ENCODE measurements at places on chromosomes 12 and 14.
A peak's percentile ranks its signal among the peaks of the same experiment; 100 is the strongest.

DNA sequence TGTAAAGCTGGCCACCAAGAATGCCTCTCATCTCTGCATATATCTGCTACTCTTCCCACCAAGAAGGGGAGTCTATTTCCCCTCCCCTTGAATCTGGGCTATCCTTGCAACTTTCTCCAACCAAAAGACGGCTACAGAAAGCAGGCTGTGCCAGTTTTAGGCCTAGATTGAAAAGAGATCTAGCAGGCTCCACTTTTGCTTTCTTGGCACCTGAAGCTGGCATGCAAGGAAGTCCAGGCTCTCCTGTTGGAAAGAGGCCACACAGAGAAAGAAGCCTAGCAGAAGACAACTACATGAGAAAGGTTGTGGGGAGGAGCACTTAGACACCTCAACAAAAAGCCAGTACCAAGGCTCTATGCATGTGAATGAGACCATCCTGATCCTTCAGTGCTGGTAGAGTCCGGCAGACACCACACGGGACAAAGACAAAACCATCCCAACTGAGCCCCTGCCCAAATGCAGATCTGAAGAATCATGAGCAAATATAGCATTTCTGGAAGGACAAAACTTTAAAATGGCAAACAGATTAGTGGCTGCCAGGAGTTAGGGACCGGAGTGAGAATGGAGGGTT lies 68.0 kb downstream of the SPPL3 start:
- no peak overlapping the region for H3K4me3 ChIP-seq
- H3K4me1 ChIP-seq: no peaks in the 10 kb centered on the region
- DNase-seq: no peak
- H3K36me3 ChIP-seq: no peaks in the 10 kb centered on the region
- H3K27ac ChIP-seq: no peak overlapping the region

GRCh38 chr12:42473561-42473960 lies 116.0 kb downstream of the PRICKLE1 start:
- H3K27ac ChIP-seq: no peak overlapping the region
- H3K27me3 ChIP-seq: no peaks in the 10 kb centered on the region
- DNase-seq: no peak
- H3K4me1 ChIP-seq: no peaks in the 10 kb centered on the region

GRCh38 chr12:68356060-68356695 lies 24.0 kb upstream of the MDM1 start:
- no peaks in the 10 kb centered on the region for H3K27me3 ChIP-seq
- H3K4me3 ChIP-seq: no peak overlapping the region
- H3K4me1 ChIP-seq: no peaks in the 10 kb centered on the region
- H3K27ac ChIP-seq: no peak overlapping the region
- DNase-seq: no peak

DNA sequence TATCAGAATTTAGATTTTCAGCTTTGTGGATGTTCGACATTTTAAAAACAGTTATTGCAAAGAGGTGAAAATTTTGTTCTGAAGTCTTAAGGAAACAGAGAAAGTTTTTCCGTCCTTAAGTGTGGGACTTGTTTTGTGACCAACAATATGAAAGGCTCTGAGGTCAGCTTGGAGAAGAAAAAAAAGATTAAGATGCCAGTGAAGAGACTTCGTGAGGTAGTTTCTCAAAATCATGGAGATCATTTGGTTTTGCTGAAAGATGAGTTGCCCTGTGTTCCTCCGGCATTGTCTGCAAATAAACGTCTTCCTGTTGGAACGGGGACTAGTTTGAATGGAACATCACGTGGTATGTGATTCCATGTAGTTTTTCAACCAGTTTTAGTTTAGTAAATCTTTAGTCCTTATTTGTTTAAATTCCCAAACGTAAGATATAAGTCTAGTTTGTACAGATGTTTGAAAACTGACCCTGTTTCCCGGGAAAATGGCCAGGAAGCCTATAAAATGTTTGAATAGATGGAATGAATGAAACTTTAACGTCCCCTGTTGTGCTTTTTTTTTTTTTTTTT lies 682 bp downstream of the KIAA0586 start:
- peak; percentile 18 for DNase-seq

- H3K27ac ChIP-seq: no peak overlapping the region
- no peak for DNase-seq
- no peaks in the 10 kb centered on the region for H3K27me3 ChIP-seq
- peaks cover 2% of the 10 kb centered on the region for H3K36me3 ChIP-seq
These were observed 46.5 kb downstream of the FBXO34 start for GRCh38 chr14:55317542-55318306.

- no peak overlapping the region for H3K27ac ChIP-seq
- no peak overlapping the region for H3K4me3 ChIP-seq
- no peaks in the 10 kb centered on the region for H3K4me1 ChIP-seq
- no peak for DNase-seq
- no peaks in the 10 kb centered on the region for H3K36me3 ChIP-seq
These were observed 1321.5 kb upstream of the FLRT2 start for GRCh38 chr14:84208451-84208850.

DNA sequence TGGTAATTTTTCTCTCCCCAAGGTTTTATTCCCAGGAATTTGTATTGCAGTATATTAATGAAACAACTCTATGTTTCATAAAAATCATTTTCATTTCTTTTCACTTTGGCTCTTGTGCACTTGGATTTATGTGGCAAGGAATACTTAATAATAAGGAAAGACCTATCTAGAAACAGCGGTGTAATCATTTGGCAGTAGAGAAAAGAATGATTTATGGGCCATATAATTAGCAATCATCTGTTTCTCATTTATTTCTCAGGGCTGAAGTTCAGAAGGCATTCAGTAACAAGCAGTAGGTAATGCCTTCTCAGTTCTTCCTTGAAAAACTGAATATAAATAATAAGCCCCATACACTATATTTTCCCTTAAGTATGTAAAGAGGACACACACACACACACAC lies 172.6 kb downstream of the ANO4 start:
- no peak overlapping the region for H3K4me3 ChIP-seq
- DNase-seq: no peak
- no peaks in the 10 kb centered on the region for H3K36me3 ChIP-seq
- H3K4me1 ChIP-seq: peaks cover 10% of the 10 kb centered on the region
- H3K27me3 ChIP-seq: no peaks in the 10 kb centered on the region

DNA sequence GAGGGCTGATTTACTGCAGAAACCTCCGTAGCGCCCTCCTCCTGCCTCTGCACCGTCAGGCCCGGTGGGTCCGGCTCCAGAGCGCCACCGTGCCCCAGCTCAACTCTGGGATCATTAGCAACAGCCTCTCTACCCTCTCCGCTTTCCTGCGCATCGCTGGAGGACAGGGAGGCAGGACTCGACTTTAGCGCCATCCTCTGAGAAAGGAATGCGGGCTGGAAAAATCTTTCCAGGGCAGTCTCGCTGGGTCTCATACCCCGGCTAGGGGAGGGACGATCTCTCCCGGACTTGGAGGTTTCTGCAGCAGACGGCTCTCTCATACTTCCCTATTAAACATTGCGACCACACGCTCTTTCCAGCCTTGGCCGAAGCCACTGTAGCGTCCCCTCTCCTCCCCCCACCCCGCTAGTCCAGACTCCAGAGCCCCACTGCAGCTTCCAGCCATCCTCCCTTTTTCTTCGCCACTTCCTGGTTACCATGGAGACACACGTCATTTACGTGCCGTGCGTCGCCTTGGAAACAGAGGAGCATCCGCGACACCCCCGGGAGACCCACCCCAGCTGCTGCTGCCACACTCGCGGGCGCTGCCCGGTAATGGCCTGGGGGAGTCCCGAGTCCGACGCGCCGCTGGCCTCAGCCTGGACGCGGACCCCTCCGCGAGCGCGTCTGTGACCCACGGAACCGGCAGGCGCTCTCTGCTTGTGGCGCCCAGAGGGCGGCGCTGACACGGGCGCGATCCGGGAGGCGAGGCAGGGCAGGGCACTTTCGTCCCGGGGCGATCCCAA lies at the start of gene CCDC184:
Gene CCDC184, plus strand, starts transcription at position 554 of the 785 bp plus-strand sequence. CDS start 479 bp downstream, outside the sequence.
- no peaks in the 10 kb centered on the region for H3K36me3 ChIP-seq
- peaks cover 31% of the 10 kb centered on the region for H3K27me3 ChIP-seq
- DNase-seq: no peak
- H3K4me1 ChIP-seq: peaks cover 4% of the 10 kb centered on the region

- no peaks in the 10 kb centered on the region for H3K4me1 ChIP-seq
- no peaks in the 10 kb centered on the region for H3K27me3 ChIP-seq
- no peak overlapping the region for H3K27ac ChIP-seq
- no peaks in the 10 kb centered on the region for H3K36me3 ChIP-seq
- peak overlapping the region; percentile 51 for H3K4me3 ChIP-seq
These were observed 108.5 kb upstream of the ESRRB start for GRCh38 chr14:76267322-76268046.

GRCh38 chr14:47392326-47392725 lies 283.1 kb downstream of the MDGA2 start:
- no peaks in the 10 kb centered on the region for H3K4me1 ChIP-seq
- no peak overlapping the region for H3K27ac ChIP-seq
- H3K4me3 ChIP-seq: no peak overlapping the region
- H3K27me3 ChIP-seq: no peaks in the 10 kb centered on the region
- no peak for DNase-seq
- no peaks in the 10 kb centered on the region for H3K36me3 ChIP-seq

DNA sequence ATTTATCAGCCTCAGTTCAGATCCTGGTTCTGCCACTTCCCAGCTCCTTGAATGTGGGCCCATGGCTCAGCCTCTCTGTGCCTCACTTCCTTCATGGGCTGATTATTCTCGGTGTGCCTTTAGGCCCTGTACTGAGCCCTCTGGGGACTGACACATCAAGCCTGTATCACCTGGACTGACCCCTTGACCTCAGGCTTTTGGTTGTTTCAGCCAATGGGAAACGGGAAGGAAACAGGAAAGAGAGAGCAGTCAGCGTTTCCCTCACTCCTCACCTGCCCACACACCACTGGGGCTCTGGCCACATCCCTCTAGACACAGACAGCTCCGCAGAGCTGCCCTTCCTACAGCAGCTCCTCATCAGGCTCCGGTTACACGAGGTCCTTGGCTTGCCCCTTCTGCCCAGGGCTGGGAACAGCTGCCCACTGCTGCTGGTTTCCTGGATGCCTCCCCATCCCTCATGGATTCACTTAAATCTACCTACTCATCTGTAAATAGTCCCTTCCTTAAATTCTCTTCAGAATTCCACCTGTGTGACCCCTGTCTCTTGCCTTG lies 37.0 kb upstream of the ITPR2 start:
- H3K4me1 ChIP-seq: peaks cover 8% of the 10 kb centered on the region
- no peak overlapping the region for H3K4me3 ChIP-seq
- H3K36me3 ChIP-seq: no peaks in the 10 kb centered on the region
- H3K27ac ChIP-seq: no peak overlapping the region
- DNase-seq: no peak

- no peaks in the 10 kb centered on the region for H3K4me1 ChIP-seq
- no peak overlapping the region for H3K27ac ChIP-seq
- DNase-seq: peak; percentile 11
- no peak overlapping the region for H3K4me3 ChIP-seq
These were observed 42.1 kb upstream of the SOCS2 start for GRCh38 chr12:93530358-93530757.

- no peak overlapping the region for H3K4me3 ChIP-seq
- peaks cover 9% of the 10 kb centered on the region for H3K4me1 ChIP-seq
- no peaks in the 10 kb centered on the region for H3K36me3 ChIP-seq
- no peak for DNase-seq
- H3K27ac ChIP-seq: no peak overlapping the region
These were observed 7.3 kb upstream of the EMP1 start for GRCh38 chr12:13189264-13189663.

- no peak overlapping the region for H3K27ac ChIP-seq
- peak; percentile 94 for DNase-seq
- H3K4me1 ChIP-seq: no peaks in the 10 kb centered on the region
- H3K36me3 ChIP-seq: no peaks in the 10 kb centered on the region
- H3K27me3 ChIP-seq: no peaks in the 10 kb centered on the region
These were observed 109.3 kb upstream of the ETV6 start for GRCh38 chr12:11540156-11540555.

- H3K4me1 ChIP-seq: no peaks in the 10 kb centered on the region
- H3K27me3 ChIP-seq: no peaks in the 10 kb centered on the region
- no peak for DNase-seq
These were observed 17.1 kb downstream of the IRAK3 start for GRCh38 chr12:66206141-66206540.
